ENCODE measurements at places on chromosomes 7 and 10. TPM values are rescaled to one million over a fixed set of nuclear protein-coding genes. Genes with fewer than 3 reads are reported as not detected.

Gene ZC3HAV1
- 45.8 TPM for total RNA-seq

Gene WNT8B
- total RNA-seq: 0.10 TPM

Gene NPTX2
- total RNA-seq: 2.0 TPM

Gene PDGFA
- total RNA-seq: 20.3 TPM

Gene GSTO2
- 86.5 TPM for total RNA-seq

Gene NAT16
- not detected for total RNA-seq

Gene IRF5
- total RNA-seq: 6.5 TPM

Gene GRM3
- not detected for total RNA-seq

DNA sequence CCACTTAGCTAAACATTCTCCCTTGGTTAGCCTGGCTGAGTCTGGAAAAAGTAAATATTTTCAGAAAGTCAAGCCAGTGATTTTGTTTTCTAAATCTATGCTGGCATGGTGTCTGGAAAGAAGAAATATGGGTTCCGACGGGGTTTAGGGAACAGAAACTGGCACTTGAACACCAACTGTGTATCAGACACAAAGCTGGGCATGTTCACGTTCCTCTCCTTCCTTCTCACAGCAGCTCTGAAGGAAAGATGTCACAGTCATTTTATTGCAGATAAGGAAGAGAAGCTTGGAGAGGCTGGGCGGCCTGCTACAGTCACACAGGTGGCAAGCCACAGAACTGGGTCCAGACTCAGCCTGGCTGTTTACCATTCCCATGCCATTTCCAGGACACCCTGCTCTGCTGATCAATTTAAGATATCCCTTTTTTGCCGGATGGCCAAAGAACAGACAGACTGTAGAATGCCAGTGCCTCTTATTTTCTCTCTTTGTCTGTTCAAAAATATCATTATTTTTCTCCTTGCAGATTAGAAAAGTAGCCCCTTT, 118.8 kb downstream of the HERPUD2 start:
- DNase-seq: no peak

DNA sequence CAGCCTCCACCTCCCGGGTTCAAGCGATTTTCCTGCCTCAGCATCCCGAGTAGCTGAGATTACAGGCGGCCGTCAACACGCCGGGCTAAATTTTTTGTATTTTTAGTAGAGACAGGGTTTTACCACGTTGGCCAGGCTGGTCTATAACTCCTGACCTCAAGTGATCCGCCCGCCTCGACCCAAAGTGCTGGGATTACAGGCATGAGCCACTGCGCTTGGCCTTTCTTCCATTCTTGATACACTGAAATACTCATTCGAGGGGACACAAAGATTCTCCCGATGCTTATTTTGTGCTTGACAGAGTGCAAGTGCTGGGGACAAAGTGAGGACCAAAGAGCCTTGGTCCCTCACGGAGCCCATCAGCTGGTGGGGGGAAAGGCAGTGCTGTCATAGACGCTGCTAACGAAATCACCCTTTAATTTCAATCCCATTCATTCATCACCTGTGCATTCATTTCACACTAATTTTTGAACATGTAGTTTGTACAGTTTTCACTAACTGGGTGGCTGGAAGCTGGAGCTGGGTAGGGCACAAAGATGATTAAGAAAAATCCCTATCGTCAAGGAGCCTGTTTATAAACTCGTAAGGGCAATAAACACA, 621 bp upstream of the FAM133B start:
- DNase-seq: no peak

GRCh38 chr7:127946847-127947246, 84.4 kb downstream of the LRRC4 start:
- no peak for DNase-seq

- DNase-seq: no peak
These were observed 234.6 kb downstream of the ZMYND11 start for GRCh38 chr10:369684-370448.

DNA sequence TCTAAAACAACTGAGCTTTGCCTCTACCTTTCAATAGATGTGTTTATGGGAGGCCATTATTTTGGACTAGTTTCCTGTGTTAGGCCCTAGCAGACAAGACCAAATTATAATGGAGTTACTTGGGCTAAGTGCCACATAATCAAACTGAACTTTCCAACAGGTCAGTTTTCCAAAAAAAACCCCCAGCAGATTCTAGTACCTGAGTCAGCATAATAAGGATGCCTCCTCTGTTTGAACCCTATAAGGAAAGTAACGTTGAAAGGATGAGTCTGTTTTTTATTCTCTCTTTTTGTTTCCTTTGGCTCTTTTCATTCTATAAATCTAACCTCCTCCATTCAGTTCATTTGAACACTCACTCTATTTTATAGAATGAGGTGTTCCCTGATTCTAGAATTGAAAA, 148.1 kb upstream of the FAM3C start:
- DNase-seq: no peak

GRCh38 chr10:1473874-1474273, 263.5 kb downstream of the ADARB2 start:
- DNase-seq: no peak

GRCh38 chr10:121595806-121596688, 2.2 kb downstream of the FGFR2 start:
- DNase-seq: no peak

DNA sequence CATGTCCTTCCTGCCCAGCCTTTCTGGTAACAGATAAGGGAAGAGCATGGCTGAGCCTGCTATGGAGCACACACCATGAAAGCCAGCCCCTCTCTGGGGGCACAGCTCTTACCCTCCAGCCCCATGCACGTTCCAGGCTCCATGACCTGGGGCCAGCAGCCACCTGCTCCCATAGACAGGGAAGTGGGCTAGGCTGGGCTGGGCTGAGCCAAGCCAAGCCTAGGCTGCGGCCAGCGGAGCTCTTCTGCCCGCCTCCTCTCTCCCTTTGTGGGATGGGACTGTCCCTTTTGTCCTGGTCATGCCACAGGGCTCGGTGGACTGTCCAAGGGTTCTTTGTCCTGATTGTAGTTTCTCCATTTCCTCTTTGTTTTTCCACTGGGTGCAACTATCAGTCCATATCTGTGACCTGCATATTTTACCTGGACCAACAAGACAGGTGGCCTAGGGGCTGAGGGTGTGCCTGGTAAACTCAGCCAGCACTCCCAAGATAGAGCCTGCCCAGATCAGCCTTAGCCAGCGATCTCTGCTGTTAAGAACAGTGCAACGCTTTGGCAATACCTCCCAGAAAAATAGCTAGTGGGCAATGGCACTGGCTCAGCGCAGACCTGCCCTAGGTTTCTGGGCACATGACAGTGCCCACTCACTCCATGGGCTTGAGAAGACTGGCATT, 97.2 kb upstream of the BTBD16 start:
- no peak for DNase-seq

DNA sequence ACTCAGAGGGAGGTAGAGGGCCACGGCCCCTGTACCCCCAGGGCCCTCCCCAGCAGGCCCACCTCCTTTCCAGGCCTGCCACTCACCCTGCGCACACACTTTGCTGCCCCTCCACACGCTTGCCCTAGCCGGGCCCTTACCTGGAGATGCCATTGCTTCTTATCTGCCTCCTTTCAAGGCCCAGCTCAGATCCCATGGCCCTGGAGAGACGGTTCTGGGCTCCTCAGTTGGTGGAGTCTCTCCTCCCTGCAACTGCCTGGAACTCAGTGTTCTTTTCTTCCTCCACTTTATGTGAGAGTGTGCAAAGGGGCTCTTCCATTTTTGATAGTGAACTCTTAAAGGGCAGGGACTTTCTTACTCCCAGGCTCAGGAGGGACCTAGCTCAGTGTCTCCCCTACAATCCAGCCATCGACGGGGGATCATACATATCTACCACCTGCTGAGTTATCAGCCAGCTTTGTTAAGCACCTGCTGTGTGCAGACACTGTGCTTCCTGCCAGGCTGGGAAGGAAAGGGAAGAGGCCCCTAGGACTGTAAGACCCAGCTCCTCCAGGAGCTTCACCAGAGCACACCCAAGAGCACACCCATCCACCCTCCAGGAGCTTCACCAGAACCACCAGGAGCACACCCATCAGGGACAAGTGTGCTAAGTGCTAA, 89.3 kb upstream of the MACROH2A2 start:
- DNase-seq: no peak

- DNase-seq: no peak
These were observed 247.8 kb upstream of the AOAH start for GRCh38 chr7:36972140-36972518.
